ENCODE measurements at places on chromosomes 2 and 18.
A peak's percentile ranks its signal among the peaks of the same experiment; 100 is the strongest.

- no peak for DNase-seq
Measured at GRCh38 chr2:211877061-211877460, 661.5 kb downstream of the ERBB4 start.

- peak; percentile 67 for DNase-seq
Measured at GRCh38 chr2:70247364-70248180, 856 bp downstream of the TIA1 start.

- no peak for DNase-seq
Measured at GRCh38 chr18:46291149-46291548, 187.0 kb downstream of the HAUS1 start.

- DNase-seq = no peak
Measured at GRCh38 chr2:156322051-156322685, 10.4 kb downstream of the NR4A2 start.

DNA sequence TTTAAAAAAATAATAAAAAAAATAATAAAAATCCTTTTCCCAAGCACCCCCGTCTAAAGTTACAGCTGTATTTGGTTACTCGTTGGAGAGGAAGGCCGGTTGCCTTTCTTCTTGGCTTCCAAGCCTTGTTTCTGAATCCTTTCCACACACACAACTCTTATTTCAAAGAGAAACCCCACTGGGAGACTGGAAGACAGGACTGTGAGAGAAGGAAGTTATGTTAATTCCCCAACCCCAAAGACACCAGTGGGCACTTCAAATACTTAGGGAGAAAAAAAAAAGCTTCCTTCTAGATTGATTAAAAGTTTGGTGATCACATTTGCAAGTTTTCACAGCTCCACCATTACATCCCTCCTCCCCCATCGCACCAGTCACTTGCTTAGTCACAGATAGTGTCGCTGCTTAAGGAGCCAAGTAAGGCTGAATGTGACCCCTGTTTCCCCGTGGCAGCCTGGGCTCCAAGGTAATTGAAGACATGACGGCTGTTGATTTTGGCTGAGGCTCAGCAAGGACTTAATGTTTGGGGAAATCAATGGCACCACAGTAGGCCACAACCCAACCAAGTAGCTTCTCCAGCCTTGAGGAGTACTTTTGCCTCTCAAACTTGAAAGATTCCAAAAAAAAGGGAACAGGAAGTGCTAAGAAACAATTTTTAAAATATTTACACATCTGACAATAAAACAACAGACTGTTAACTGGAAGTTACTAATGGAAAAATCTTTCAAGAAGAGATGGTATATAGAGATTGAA lies 40.8 kb upstream of the FRZB start:
- DNase-seq = no peak

DNA sequence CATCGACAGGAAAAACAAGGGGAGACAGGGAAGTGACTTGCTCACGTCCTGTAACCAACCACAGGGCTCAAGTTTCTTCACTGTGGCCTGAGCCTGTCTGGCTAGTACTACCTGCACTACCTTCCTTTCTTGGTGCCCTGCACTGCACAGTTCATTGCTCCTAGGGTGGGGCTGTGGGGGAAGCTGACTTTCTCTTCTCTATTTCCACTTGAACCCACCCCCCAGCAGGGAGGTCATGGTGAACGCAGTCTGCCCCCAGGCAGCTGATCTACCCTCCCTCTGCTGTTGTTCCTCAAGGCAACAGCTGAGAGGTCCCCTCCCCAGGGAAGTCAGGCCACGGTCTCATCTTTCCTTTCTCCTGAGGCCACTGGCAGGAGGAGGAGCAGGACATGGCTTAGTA lies 532.1 kb downstream of the SOX11 start:
- DNase-seq = no peak

DNA sequence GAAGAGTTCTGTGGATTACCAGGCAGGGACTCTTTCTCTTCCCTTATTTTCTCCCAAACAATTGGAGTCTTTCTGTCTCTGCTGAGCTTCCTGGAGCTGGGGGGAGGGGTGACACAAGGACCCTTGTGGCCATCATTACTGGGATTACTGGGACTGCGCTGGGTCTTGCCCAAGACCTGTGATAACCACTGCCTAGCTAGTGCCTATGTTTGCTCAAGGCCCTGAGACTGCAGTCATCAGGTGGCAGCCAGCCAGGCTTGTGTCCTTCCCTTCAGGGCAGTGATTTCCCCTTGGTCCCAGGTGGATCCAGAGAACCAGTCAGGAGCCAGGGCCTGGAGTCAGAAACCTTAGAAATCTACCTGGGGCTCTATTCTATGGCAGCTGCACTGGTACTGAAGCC lies 355.6 kb downstream of the PARD3B start:
- no peak for DNase-seq

DNA sequence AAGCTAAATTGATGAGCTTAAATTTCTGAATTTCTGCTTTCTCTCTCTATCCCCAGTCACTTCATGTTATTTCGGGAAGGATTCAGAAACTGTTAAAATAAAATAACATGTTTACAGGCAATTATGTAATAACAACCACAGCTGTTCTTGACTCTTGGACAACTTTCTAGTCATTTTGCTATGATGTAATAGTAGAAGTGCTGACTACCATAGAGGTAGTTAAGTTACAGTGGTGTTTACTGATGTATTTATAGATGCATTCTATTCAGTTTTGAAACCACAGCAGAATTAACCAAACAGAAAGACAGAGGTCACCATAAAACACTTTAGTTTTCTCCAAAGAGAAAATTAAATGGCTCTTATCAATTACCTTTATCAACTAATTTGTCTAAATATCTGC lies 1292.0 kb upstream of the CHAC2 start:
- no peak for DNase-seq

DNA sequence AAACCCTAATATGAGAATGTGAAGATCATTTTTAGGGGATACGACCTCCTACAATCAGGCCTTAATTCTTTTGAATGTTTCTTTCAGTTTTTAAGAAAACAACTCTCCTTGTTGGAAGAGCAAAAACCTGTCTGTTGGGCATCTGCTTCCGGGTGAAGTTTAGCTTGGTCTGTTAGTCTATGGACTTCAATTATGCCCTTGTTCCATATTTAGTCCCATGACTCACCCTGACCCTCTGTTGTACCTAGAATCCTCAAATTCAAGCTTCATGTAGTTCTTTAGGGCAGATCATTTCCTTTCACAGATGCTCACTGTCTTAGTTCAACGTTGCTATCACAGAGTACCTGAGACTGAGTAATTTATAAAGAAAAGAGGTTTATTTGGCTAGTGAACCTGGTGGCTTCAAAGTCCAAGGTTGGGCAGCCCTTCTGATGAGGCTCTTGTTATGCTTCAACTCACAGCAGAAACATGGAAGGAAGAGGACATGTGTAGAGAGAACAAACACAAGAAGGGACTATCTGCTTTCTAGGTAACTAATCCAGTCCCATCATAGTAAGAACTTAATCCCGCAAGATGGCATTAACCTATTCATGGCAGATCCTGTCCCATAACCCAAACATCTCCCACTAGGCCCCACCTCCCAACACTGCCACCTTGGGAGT lies 82.5 kb upstream of the SERPINE2 start:
- no peak for DNase-seq

DNA sequence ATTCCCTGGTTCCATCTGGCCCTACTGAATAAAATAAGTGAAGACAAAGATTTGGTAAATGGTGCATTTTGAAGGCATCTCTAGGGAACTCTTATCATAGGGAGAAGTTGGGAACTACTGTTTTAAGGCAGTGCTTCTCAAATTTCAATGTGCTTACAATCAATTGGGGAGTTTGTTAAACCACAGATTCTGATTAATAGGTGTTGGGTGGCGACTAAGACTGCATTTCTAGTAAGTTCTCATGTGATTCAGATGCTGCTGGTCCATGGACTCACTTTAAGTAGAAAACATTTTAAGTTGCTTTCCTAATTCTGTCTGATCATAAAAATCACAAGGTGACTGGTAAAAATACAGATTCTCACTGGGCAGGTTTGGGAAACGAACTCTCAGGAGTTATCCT lies 14.6 kb downstream of the FARSB start:
- DNase-seq = no peak

GRCh38 chr2:48508461-48509124 lies 21.4 kb upstream of the STON1 start:
- DNase-seq = peak; percentile 83

- no peak for DNase-seq
Measured at GRCh38 chr2:72180351-72180750, 32.7 kb upstream of the CYP26B1 start.
